Activated effector memory CD4-positive, alpha-beta T cell treated with Interleukin-2 at 50 U/mL for 16 hours (primary cell): ENCODE measurements at places on chromosomes 1 and 21.

GRCh38 chr1:84930329-84930728 lies 37.3 kb upstream of the LPAR3 start:
- DNase-seq: no peak

DNA sequence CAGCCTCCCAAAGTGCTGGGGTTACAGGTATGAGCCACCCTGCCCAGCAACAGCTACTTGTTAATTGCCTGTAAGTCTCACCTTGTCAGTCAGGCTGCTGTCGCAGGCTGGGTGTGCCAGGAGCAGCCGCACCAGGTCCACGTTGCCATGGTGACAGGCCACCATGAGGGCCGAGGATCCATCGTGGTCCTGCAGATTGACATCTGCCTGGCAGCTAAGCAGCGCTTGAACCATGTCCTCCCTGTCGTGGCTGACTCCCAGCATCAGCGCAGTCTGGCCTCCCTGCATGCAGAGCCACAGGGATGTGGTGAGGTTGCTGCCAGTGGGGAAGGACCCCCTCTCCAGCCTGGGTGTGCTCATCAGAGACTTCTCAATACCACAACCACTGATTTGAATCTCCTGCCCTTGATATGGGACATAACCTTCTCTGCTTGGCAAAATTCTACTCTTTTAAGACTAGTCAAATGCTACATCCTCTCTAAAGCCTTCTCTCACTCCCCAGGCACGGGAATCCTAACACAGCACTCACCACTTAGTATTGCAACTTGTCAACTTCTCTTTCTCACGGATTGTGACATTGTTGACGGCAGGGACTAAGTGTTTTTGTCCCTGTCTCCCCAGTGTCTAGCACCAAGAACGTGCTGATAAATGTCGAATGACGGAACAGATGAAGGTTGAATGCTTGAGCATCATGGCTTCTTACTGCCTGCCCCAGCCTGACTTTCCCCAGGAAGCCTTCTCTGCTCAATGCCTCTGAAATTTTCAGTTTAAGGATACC lies 52.9 kb downstream of the L1TD1 start:
- no peak for DNase-seq

DNA sequence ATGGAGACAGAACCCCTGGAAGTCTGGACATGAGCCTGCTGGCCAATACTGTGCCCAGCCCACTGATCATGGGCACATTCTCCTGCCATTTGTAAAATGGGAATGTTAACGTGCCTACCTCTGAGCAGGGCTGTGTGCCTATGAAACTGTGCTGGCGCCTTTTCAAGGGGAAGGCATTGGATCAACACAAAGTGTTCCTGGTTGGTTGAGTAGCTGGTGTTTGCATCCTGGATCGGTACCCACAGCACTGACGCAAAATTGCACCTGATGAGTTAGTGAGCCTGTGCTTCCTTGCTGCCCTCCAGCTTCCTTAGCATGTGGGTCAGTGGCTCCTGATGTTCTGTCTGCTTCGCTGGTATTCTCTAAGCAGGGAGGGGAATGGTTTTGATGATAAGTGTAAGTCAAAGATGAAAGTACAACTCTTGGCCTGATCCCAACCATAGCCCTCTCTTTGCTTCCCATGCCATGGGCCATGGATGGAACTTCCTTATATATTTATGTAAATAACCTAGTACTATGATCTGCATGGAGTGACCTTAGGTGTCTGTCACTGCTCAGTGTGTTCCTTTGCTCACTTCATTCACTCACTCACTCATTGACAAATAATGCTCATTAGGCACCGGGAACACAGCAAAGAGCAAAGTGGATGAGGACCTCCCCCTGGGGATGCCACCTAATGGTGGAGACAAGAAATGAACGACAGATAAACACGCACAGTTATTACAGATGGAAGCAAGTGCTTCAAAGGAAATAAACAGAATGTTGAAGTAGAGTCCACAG lies 22.7 kb downstream of the MAB21L3 start:
- no peak for DNase-seq

DNA sequence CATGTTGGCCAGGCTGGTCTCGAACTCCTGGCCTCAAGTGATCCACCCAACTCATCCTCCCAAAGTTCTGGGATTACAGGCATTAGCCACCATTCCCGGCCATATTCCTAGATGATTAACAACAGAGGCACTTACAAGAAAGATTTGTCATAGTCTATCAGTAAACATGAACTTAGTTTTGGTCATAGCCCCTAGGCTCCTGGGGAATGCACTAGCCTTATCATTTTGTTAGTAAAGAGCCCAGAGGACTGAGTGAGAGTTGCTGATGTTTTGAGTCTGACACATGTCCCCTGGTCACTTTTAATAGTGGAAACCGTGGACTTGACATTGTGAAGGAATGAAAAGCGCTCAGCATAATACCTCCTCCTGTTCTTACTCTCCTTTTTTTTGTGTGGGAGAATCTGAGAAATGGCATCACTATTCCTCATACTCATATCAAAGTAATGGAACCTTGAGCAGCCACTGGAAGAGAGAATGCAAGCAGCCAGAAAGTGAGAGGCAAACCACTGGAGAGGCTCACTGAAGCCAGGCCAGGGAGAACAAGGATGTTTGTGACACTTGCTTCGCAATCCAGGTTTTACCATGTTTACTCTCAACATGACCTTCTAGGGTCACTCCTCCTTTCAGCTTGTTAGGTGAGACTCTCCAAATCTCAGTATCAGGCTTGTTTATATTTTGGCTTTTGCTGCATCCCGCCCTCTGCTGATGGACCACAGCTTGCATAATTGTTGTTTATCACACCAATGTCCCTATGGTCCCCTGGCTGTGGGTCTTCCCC lies 14.8 kb downstream of the ATP1B1 start:
- no peak for DNase-seq

- DNase-seq: no peak
Observed at GRCh38 chr1:212648431-212648830, 39.9 kb downstream of the ATF3 start.

GRCh38 chr21:31752352-31752751 lies 20.4 kb upstream of the SCAF4 start:
- no peak for DNase-seq

- no peak for DNase-seq
Observed at GRCh38 chr1:197526736-197527371, 248.4 kb downstream of the DENND1B start.

- no peak for DNase-seq
Observed at GRCh38 chr1:175690915-175691314, 52.5 kb downstream of the TNR start.

DNA sequence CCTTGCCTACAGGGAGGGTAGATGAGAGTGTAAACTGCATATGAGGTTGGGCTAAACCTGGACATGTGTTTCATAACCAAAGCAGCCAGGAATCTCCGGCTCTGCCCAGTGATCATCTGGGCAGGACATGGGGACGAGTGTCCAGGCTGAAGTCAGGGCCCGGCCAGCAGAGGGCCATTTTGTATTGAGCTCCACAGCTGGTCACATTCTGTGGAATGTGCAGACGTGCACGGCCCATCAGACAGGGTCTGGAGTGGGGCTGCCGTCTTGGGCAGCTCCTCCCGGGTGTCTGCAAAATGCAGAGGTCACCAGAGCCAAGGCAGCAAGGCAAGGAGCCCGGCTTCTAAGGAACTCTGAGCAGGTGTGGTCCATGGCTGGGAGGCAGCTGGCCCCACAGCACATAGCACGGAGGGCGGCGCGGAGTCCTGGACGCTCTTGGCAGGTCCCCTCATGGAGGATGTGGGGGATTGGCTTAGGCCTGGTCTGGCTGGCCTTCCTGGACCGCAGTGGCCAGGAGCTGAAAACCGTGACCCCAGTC lies 6.2 kb downstream of the LRRC3 start:
- DNase-seq: no peak

DNA sequence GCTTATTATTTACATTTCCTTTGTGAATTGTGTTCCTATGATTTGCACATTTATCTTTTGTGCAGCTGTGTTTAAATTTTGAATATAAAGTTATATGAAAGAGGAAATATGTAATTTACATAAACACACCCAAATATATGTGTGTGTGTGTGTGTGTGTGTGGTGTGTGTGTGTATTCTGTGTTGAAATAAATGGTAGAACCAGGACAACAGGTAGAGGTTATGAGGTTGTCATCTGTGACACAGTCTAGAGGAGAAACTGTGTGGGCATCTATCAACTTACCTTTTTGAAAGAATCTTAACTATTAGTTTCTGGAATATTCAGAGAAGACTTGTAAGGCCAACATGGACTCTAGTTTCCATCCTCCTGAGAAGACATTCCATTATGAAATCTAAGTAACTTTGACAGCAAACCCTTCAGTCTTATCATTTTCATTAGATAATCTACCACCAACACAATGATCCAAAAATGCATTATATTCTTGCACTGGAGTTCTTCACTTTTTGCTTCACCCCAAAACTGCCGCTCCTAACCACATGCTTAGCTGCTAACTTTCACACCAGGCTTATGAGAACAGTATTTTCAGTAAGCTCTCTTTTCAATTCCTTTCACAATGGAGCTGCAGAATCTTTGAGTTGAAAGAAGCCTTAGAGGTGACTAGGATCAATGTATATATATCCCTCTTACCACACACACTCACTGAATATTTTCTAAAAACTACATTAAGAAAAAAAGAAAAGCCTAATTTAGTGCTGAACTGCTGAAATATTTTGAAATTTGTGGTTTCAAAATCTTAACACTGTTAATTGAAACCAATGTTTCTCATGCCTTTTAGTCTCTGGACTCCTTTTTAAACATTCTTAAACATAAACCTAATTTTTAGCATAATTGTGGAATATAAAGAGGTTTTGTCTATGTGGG lies 21.8 kb downstream of the PTPRC start:
- DNase-seq: no peak

DNA sequence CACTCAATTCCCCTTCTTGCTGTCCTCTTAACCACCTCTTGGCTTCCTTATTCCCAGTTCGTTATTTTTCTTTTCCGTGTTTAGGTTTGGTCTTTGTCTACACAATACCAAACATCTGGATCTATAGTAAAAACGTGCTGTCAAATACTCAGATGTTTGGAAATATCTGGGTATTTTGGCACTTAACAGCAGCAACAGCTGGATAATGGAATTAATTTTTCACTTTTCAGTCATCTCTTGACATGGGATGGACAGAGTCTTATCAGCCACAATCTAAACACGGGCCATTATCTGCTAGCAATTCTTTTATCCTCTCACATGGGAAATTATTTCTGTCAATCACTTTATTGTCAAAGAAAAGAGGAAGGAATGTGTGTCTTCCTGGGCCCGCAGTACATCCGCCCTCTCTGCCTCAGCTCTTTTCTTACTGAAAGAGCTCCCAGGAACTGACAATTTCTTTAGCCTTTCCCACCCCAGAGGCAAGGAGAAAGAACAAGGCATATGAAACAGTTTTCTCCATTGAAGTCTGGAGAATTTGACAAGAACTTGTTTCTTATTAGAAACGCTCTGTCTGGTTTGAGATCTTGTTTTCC lies 13.4 kb downstream of the NHLH2 start:
- no peak for DNase-seq

GRCh38 chr1:35559317-35559944 lies 1.8 kb downstream of the NCDN start:
- no peak for DNase-seq

DNA sequence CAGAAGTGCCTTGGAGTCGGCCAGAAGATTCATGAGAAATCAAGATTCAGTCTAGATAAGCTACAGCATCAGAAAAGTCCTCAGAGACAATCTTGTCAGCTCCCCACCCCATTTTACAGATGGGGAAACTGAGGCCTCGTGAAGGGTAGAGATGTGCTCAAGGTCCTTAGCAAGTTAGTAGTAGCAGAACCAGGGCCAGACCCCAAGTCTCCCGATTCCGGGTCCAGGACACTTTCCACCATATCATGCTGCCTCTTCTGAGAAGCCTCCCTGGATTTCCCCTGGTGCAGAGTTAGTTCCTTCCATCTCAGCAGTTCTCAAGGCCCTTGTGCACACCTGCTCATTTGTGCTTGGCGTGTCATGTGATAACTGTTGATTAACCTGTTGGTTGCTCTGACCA lies 91.5 kb upstream of the ACTL8 start:
- DNase-seq: no peak

DNA sequence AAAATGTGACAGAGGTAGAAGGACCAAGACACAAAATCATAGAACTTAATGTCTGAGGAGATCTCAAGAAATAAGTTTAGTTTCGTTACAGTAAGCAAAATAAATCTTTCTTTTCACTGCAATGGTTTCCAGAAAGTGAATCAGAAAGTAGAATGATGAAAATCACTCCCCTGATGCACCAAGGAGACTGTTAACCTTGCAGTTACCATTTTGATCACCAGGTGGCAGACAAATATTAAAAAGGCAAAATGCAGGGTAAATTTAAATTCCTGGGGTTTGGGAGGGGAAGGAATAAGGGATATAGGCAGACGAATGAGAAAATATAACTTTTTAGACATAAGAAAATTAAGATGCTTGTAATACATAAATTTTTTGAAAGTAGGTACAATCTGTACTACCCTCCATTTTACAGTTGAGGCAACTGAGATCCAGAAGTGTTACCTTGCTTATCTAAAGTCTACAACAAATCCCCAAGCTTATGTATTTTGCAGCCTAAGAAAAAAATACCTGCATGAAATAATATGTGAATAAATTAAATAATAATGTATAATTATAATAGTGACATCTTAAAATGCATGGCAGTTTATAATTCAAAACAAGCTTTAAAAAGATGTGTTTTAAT lies 253.2 kb downstream of the CRB1 start:
- DNase-seq: no peak

GRCh38 chr21:37460196-37460595 lies 93.6 kb downstream of the DYRK1A start:
- no peak for DNase-seq

DNA sequence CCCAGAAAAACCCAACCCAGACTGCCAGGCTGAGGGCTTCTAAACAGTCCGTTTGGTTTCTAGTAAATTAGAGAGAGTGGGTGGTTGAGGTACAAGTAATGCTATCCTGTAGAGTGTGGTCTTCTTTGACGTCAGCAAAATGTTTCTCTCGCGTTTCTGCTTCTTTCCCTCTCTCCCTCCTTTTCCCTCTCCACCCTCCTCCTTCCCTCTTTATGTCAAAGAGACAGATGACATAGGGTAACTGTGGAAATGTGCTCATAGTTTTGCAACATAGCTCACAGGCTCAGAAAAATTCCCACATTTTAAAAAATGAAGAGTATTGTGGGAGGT lies 158.3 kb downstream of the TOMM20 start:
- no peak for DNase-seq

- DNase-seq: no peak
Observed at GRCh38 chr1:43822040-43822690, 111.4 kb upstream of the ARTN start.

- no peak for DNase-seq
Observed at GRCh38 chr1:101200513-101200912, 36.3 kb upstream of the S1PR1 start.
